ENCODE measurements at places on chromosomes 2 and 18. TPM values are rescaled to one million over a fixed set of nuclear protein-coding genes. Genes with fewer than 3 reads are reported as not detected.

DNA sequence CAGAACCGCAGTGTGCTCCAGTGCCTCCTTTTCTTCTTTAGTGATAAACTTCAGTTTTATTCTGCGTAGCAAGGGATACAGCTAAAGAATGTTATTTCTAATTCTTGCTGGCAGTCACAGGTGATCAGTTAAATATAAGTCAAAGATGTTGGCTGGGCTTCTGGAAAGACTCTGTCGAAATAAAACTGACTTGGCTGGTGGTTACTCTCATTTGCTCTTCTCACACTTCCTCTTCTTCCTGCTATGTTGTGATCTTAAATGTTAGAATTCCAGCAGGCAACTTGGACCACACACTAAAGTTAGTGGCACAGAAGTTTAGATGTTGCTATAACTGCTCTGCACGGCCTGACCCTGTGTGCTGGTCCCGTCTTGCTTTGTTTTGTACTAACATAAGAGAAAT, 278.6 kb downstream of the CDH19 start:
- DNase-seq, result no peak
- no peaks in the 10 kb centered on the region for H3K36me3 ChIP-seq
- no peaks in the 10 kb centered on the region for H3K4me1 ChIP-seq
- no peak overlapping the region for H3K27ac ChIP-seq
- no peak overlapping the region for H3K4me3 ChIP-seq

The ZNF892 gene
- total RNA-seq, result 10.8 TPM

- H3K36me3 ChIP-seq, result no peaks in the 10 kb centered on the region
- H3K27me3 ChIP-seq, result no peaks in the 10 kb centered on the region
- peak; percentile 72 for DNase-seq
- H3K4me3 ChIP-seq, result no peak overlapping the region
- H3K27ac ChIP-seq, result no peak overlapping the region
- H3K4me1 ChIP-seq, result peaks cover 13% of the 10 kb centered on the region
These were observed 17.4 kb upstream of the MRPL33 start for GRCh38 chr2:27754138-27754588.

- DNase-seq, result no peak
- H3K27ac ChIP-seq, result no peak overlapping the region
- peaks cover 11% of the 10 kb centered on the region for H3K4me1 ChIP-seq
- no peaks in the 10 kb centered on the region for H3K27me3 ChIP-seq
These were observed 3.5 kb downstream of the CNNM4 start for GRCh38 chr2:96764253-96764637.

DNA sequence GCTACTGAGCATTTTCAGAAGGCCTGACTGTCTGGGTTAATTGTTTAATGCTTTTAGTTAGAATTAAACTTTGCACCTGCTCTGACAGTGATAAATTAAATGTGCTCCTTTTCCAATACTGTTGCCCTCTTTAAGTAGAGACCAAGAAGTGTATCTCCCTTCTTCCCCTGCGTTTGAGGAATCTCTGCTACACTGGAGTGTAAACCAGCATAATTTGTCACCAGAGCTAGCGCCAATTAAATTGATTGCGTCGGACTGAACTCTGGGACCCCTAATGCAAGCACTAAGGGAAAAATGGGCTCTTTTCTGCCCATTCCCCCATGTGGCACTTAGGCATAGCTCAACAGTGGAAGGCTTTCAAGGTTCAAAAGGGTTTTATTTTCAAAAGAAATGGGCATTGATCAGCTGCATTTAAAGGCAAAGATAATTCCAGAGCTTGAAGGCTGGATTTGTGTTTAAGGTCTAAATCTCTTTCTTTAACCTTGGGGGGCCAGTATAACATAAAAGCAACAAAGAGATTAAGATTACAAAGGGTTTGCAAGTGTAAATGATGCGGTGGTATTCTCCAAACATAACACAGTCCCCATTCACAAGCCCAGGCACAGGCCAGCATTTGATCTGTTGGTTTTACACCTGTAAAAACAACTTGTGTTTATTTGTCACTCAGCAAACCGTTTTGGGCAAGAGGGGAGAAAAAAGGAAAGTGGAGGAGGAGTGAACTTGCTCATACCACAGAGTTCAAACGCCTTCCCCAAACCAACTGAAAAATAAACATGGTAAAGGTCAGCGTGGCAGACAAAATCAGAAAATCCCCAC, 427.6 kb downstream of the BCL11A start:
- no peaks in the 10 kb centered on the region for H3K27me3 ChIP-seq
- DNase-seq, result no peak
- no peaks in the 10 kb centered on the region for H3K36me3 ChIP-seq
- H3K27ac ChIP-seq, result no peak overlapping the region
- H3K4me1 ChIP-seq, result no peaks in the 10 kb centered on the region

DNA sequence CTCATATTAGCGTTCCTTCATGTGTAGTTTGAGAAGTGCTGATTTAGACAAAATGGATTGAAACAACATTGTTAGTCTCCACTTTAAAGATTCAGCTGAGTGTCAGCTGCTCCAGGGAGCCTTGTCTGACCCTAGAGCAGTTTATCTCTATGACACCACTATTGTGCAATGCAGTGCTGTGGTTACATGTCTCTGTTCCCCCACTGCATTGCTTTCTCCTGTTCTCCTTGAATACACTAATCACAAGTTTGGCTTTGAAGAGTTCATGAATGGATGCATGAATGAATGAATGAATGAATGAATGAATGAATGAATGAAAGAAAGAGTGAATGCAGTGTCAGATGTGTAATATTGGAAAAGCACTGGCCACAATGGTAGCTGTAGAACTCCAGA, 38.3 kb downstream of the GCG start:
- no peaks in the 10 kb centered on the region for H3K4me1 ChIP-seq
- H3K4me3 ChIP-seq, result no peak overlapping the region
- H3K27me3 ChIP-seq, result no peaks in the 10 kb centered on the region
- DNase-seq, result no peak
- H3K27ac ChIP-seq, result no peak overlapping the region

DNA sequence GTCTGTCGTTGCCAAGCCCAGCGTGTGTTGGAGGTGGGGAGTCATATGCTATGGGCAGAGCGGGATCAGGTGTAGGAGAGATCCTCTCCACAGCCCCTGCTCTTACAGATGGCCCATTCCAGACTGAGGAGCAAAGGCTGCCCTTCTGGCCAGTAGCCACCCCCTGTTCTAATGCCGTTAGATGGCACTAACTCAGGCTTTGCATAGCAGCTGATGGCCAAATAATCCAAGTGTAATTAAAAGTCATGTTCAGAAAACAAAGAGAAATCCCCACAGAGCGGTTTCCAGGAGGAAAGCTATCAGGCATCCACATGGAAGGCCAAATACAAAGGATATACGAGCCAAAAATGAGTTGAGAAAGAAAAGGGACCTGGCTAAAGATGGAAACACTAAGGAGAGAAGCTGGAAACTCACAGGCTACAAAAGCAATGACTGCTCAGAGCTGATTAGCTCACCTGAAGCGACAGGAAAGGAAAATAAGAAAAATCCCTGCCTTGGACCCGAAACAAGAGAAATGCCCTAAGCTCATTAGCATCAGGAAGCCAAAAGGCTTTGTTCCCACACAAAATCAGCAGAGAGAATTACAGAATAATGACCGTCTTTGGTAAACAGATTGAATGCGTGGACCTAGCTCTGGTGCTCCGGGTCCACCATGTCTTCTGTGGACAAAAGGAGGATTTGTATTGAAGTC, 1002.4 kb upstream of the KLHL29 start:
- no peaks in the 10 kb centered on the region for H3K27me3 ChIP-seq
- no peak overlapping the region for H3K4me3 ChIP-seq
- no peaks in the 10 kb centered on the region for H3K36me3 ChIP-seq
- H3K27ac ChIP-seq, result no peak overlapping the region

DNA sequence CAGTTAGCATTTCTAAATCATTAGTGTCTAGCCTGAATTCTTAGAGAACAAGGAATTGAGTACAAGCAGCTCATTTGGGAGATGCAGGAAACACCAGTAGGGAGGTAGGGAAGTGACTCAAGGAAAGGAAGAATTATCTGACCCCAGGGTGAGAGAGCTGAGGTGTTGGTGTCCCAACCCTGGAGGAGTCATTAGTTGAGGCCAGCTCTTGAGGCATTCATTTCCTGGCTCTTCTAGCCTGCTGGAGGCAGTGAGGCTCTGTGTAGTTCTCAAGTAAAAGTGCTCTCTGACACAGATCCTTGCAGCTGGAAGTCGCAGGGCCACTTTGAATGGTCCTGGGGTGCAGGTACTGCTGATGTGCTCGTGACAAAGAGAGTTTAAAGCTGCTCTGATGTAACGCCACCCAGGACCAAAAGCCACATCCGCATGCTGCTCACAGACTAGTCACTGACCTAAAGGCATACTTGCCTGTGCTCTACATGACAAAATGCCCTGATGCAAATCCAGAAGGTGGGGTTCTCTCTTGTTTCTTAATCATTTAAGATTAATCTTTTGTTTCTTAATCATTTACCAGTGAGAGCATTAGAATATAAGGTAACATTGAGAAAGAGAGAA, 299.5 kb upstream of the LYPD1 start:
- H3K27ac ChIP-seq, result no peak overlapping the region
- no peaks in the 10 kb centered on the region for H3K36me3 ChIP-seq
- no peak overlapping the region for H3K4me3 ChIP-seq
- DNase-seq, result no peak

The ADRA2B gene
- total RNA-seq, result 6.6 TPM

- no peaks in the 10 kb centered on the region for H3K36me3 ChIP-seq
- H3K4me1 ChIP-seq, result no peaks in the 10 kb centered on the region
- DNase-seq, result no peak
- H3K27ac ChIP-seq, result no peak overlapping the region
- no peak overlapping the region for H3K4me3 ChIP-seq
These were observed 7.9 kb downstream of the MAP3K2 start for GRCh38 chr2:127379712-127380355.

GRCh38 chr2:132383956-132384355, 32.6 kb upstream of the GPR39 start:
- no peak overlapping the region for H3K4me3 ChIP-seq
- no peaks in the 10 kb centered on the region for H3K4me1 ChIP-seq
- no peak for DNase-seq
- H3K36me3 ChIP-seq, result no peaks in the 10 kb centered on the region

DNA sequence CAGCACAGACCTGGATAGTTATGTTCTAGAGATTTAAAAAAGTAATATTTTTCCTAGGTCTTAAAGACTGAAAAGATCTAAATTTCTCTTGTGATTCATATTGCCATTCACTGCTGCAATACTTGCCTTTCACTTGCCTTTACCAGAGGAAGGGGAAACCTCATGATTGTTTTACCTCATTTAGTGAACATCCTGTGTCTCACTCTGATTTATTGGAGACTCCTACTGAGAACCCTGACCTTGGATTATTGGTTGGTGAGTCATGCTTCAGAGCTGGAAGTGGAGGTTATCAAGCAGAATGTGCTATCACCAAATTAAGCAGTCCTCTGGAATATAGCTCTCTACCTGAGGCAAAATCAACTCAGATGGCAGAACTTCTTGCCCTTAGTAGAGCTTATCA, 500.5 kb downstream of the TSN start:
- no peaks in the 10 kb centered on the region for H3K36me3 ChIP-seq
- H3K27me3 ChIP-seq, result no peaks in the 10 kb centered on the region
- no peak overlapping the region for H3K27ac ChIP-seq
- H3K4me3 ChIP-seq, result no peak overlapping the region
- no peak for DNase-seq
- no peaks in the 10 kb centered on the region for H3K4me1 ChIP-seq

DNA sequence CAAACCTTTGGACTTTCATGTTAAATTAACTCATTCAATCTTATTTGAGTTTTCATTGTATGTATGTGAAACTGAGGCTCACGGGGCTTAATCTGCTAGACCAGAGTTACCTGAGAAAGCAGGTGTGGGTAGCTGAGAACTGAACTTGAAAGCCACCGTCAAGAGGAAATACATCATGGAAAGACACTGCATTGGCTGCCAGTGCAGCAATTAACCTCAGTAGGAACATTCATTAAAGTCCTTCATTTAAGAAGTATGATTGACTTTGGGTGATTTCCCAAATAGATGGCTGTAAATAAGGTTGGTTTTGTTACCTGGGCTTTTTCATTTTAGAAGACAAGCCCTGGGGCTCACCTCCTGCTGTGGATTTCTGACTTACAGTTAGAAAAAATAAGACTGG, 36.5 kb upstream of the MGAT5 start:
- no peak overlapping the region for H3K4me3 ChIP-seq
- H3K27ac ChIP-seq, result no peak overlapping the region
- no peak for DNase-seq

The FAM237A gene
- total RNA-seq, result not detected

The ERCC3 gene
- 48.9 TPM for total RNA-seq

The NIFK gene
- total RNA-seq, result 117 TPM

DNA sequence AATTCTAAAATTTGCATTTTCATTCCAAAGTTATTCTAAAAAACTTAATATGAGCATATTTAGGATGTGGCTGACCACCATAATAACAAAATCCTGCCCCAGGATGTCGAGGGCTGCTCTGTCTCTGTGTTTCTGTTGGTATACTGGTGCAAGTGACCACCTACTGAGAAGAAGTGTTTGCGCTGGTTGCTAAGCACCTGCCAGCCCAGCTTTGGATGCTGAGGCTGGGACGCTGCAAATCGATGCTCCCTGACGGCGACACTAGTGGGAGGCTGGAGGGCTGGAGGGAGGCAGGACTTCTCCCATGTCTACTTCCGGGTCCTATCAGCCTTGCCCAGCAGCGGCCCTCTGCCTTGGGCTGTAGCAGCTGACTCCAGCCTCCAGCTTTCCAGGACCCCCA, 45.0 kb downstream of the LAMA1 start:
- H3K27me3 ChIP-seq, result no peaks in the 10 kb centered on the region
- H3K36me3 ChIP-seq, result no peaks in the 10 kb centered on the region
- H3K27ac ChIP-seq, result no peak overlapping the region
- no peak for DNase-seq
- H3K4me3 ChIP-seq, result no peak overlapping the region

DNA sequence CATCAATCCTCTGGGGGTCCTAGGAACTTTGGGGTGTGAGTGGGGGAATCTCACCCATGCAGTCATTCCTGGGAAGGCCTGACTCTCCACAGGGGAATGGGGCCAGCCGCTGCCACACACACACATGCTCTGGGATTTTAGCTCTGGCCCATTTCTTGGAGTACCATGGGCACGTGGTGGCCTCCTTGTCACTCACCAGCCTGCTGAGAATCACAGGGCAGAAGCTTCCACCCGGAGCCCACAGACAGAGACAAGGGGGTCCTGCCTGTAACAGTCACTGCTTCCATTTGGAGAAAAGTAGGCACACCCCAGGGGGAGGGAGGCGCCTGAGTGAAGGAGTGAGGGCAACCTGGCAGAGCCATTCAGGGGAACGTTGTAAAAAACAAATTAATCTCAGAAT, 48.8 kb downstream of the TWIST2 start:
- H3K4me3 ChIP-seq, result no peak overlapping the region
- H3K36me3 ChIP-seq, result no peaks in the 10 kb centered on the region
- no peaks in the 10 kb centered on the region for H3K27me3 ChIP-seq
- no peak overlapping the region for H3K27ac ChIP-seq
- DNase-seq, result no peak

- H3K27me3 ChIP-seq, result peaks cover 21% of the 10 kb centered on the region
- peaks cover 4% of the 10 kb centered on the region for H3K4me1 ChIP-seq
- DNase-seq, result no peak
- no peaks in the 10 kb centered on the region for H3K36me3 ChIP-seq
- H3K27ac ChIP-seq, result no peak overlapping the region
These were observed 11.9 kb upstream of the ARID5A start for GRCh38 chr2:96524482-96525210.

The ZNF396 gene
- total RNA-seq, result 0.74 TPM
